ENCODE measurements at places on chromosomes 7 and 10. TPM values are rescaled to one million over a fixed set of nuclear protein-coding genes. Genes with fewer than 3 reads are reported as not detected.

- no peak overlapping the region for H3K27ac ChIP-seq
- no peak for DNase-seq
- no peaks in the 10 kb centered on the region for H3K27me3 ChIP-seq
- no peak overlapping the region for H3K4me3 ChIP-seq
Observed at GRCh38 chr10:85612378-85612775, 754.2 kb downstream of the GRID1 start.

GRCh38 chr10:91517394-91517793 lies 107.2 kb downstream of the HECTD2 start:
- H3K4me3 ChIP-seq = no peak overlapping the region

OR9A2 gene
- not detected for polyA plus RNA-seq

- no peak for DNase-seq
- H3K27me3 ChIP-seq = no peaks in the 10 kb centered on the region
- peaks cover 13% of the 10 kb centered on the region for H3K4me1 ChIP-seq
- H3K27ac ChIP-seq = no peak overlapping the region
- H3K4me3 ChIP-seq = no peak overlapping the region
Observed at GRCh38 chr10:77919713-77920108, 6.8 kb downstream of the DLG5 start.

DNA sequence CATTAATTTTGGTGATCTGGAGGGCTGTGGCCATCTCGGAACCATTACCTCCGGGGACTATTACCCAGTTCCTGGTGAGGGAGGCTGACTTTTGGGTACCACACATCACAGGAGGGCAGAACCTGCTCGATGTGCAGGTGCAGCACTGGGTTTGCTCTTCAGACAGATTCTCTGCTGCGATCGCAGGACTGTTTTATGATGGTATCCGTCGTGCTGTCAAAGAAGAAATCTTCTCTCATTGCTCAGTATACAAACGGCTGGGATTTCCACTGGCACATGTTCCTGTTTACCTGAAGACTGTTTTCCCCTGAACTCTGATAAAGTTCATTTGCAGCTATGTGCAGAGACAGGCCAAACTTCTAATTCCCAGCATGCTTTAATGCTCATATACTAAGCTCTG lies 27.2 kb upstream of the SHH start:
- no peaks in the 10 kb centered on the region for H3K36me3 ChIP-seq
- H3K27me3 ChIP-seq = peaks cover 13% of the 10 kb centered on the region
- no peaks in the 10 kb centered on the region for H3K4me1 ChIP-seq
- no peak overlapping the region for H3K4me3 ChIP-seq
- no peak for DNase-seq

FAM25C gene
- polyA plus RNA-seq = not detected

DNA sequence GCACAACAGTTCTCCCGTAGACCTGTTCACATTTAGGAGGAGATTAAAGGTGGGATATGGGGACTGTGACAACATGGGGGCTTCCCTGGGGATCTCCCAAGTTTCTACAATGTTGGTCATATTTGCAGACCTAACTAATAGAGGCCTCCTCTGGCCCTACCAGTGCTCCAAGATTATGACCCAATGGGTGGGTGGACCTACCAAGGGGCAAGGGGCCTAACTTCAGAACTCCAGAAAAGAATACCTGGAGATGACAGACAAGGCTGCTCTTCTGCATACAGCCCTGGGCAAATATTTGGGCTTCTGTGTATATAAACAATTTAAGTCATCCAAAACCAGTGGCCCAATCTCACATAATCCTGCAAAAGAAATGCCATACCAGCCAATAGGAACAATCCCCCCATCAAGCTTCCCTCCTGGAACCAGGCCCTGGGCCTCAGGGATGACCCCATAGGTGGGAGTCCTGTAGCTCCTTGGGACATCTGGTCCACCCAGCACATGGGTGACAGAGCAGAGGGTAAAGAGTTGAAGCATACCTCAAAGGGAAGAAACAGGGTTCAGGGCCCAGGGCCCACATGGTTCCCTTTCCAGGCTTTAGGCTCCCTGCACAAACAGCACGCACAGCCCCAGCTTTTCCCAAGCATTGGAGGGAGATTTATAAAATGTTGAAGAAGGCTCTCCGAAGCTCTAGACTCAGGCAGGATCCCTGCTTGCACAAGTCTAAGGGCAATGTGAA lies 86.1 kb upstream of the CHST15 start:
- no peaks in the 10 kb centered on the region for H3K27me3 ChIP-seq
- no peak for DNase-seq
- H3K4me3 ChIP-seq = no peak overlapping the region
- peaks cover 6% of the 10 kb centered on the region for H3K4me1 ChIP-seq

- peaks cover 4% of the 10 kb centered on the region for H3K4me1 ChIP-seq
- H3K4me3 ChIP-seq = no peak overlapping the region
- H3K36me3 ChIP-seq = no peaks in the 10 kb centered on the region
- no peak overlapping the region for H3K27ac ChIP-seq
- no peaks in the 10 kb centered on the region for H3K27me3 ChIP-seq
Observed at GRCh38 chr10:77842652-77843212, 83.8 kb downstream of the DLG5 start.

DNA sequence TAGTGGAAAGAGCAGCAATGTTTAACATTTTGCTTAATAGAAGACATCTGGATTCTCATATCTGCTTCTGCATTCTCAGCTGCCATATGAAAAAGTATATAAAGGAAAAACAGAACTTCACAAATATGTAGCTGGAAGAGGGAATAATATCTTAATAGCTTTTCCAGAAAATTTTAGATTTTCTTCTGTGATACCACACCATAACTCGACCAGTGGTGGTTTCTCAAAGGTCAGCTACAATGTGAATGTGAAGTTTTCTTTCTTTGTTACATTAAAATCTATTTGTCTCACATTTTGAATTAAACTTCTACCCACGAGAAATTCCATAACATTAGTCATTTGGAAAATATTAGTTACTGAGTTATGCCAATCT lies 339.8 kb downstream of the PARD3 start:
- no peaks in the 10 kb centered on the region for H3K36me3 ChIP-seq
- H3K4me3 ChIP-seq = no peak overlapping the region
- no peak overlapping the region for H3K27ac ChIP-seq
- H3K27me3 ChIP-seq = no peaks in the 10 kb centered on the region

- no peaks in the 10 kb centered on the region for H3K27me3 ChIP-seq
- no peaks in the 10 kb centered on the region for H3K36me3 ChIP-seq
- peaks cover 90% of the 10 kb centered on the region for H3K4me1 ChIP-seq
- no peak overlapping the region for H3K27ac ChIP-seq
- DNase-seq = no peak
Observed at GRCh38 chr10:14560791-14561765, 213.6 kb downstream of the FAM107B start.

TAC1 gene
- polyA plus RNA-seq = 0.06 TPM

PAPOLB gene
- polyA plus RNA-seq = 0.01 TPM

DNA sequence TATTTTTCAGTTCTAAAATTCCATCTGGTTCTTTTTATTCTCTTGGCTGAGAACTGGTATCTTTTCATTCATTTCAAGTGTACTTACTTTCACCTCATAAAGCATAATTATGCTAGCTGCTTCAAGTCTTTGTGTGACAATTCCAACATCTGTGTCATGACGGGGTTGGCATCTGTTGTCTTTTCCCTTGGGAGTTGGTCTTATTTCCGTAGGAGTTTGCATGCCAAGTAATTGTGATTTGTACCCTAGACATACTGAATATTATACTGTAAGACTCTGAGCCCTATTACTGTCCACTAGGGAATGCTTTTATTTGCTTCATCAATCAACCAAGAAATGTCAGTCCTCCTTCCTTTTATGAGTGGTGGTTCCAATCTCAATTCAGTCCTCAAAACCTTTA lies 24.6 kb upstream of the HUS1 start:
- no peak overlapping the region for H3K4me3 ChIP-seq
- H3K27me3 ChIP-seq = no peaks in the 10 kb centered on the region
- H3K4me1 ChIP-seq = no peaks in the 10 kb centered on the region
- no peaks in the 10 kb centered on the region for H3K36me3 ChIP-seq
- H3K27ac ChIP-seq = no peak overlapping the region

PAOX gene
- 3.8 TPM for polyA plus RNA-seq

GRCh38 chr10:97795886-97796285 lies 24.1 kb upstream of the SFRP5 start:
- H3K36me3 ChIP-seq = no peaks in the 10 kb centered on the region
- no peaks in the 10 kb centered on the region for H3K4me1 ChIP-seq
- H3K4me3 ChIP-seq = no peak overlapping the region
- H3K27me3 ChIP-seq = peaks cover 31% of the 10 kb centered on the region
- no peak for DNase-seq
- peak overlapping the region; percentile 10 for H3K27ac ChIP-seq

- DNase-seq = no peak
- no peak overlapping the region for H3K27ac ChIP-seq
- peaks cover 4% of the 10 kb centered on the region for H3K27me3 ChIP-seq
- H3K4me1 ChIP-seq = no peaks in the 10 kb centered on the region
Observed at GRCh38 chr7:3011211-3011852, 32.3 kb downstream of the CARD11 start.

DNA sequence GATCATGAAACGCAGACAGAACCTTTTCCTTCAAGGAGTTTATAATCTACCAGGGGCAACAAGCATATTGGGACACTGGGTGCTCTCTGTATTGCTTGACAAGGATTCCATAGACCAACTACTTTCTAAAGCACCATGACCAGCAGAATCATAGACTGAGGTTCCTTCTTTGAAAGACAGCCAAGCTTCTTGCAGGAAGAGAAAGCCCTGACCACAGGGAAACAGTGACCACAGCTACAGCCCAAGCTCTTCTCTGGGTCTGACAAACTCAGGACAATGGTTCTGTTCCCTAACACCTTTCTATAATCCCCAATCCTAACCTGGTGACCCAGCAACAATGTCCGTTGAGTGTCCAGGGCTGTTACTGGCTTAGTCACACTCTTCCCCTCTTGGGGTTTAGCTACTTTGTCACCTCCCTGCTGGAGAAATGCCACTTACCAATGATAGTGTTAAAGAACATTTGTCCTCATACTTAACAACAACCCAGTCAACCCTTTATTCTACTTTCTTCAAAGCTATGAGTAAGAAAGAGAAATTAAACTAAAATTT lies 155.7 kb downstream of the JAZF1 start:
- H3K27ac ChIP-seq = no peak overlapping the region
- no peak overlapping the region for H3K4me3 ChIP-seq
- H3K36me3 ChIP-seq = no peaks in the 10 kb centered on the region
- DNase-seq = no peak

- no peaks in the 10 kb centered on the region for H3K4me1 ChIP-seq
- H3K27me3 ChIP-seq = peaks cover 9% of the 10 kb centered on the region
- no peaks in the 10 kb centered on the region for H3K36me3 ChIP-seq
- no peak for DNase-seq
- no peak overlapping the region for H3K4me3 ChIP-seq
Observed at GRCh38 chr7:157926107-157926506, 589.3 kb downstream of the DNAJB6 start.

GRCh38 chr10:29512425-29512974 lies 122.3 kb downstream of the SVIL start:
- no peaks in the 10 kb centered on the region for H3K27me3 ChIP-seq
- H3K27ac ChIP-seq = peak overlapping the region; percentile 65
- H3K4me3 ChIP-seq = no peak overlapping the region
- peaks cover 47% of the 10 kb centered on the region for H3K4me1 ChIP-seq

DNA sequence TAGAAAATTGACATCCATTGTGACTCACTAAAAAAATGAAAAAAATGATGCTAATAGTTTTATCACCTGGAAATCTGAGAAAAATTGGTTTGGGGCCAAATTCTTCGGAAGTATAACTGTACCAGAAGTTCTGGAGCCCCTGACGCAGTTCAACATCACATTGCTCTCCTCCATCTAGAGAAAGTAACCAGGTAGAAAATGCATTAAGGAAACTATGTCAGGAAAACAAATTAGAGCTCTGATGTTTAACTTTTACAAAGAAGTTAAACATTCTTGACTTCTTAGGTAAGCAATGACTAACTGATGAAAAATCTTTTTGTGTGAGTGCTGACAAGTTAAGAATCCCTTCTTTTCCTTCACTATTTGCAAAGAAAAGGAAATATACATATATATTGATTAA lies 61.1 kb upstream of the TMEM196 start:
- DNase-seq = no peak
- H3K4me1 ChIP-seq = no peaks in the 10 kb centered on the region
- H3K4me3 ChIP-seq = no peak overlapping the region

NPC1L1 gene
- 0.15 TPM for polyA plus RNA-seq

- H3K4me3 ChIP-seq = no peak overlapping the region
- peak overlapping the region; percentile 98 for H3K27ac ChIP-seq
- H3K4me1 ChIP-seq = peaks cover 46% of the 10 kb centered on the region
Observed at GRCh38 chr7:101087334-101088068, 2.2 kb downstream of the TRIM56 start.

HOXA9 gene
- polyA plus RNA-seq = not detected

DNA sequence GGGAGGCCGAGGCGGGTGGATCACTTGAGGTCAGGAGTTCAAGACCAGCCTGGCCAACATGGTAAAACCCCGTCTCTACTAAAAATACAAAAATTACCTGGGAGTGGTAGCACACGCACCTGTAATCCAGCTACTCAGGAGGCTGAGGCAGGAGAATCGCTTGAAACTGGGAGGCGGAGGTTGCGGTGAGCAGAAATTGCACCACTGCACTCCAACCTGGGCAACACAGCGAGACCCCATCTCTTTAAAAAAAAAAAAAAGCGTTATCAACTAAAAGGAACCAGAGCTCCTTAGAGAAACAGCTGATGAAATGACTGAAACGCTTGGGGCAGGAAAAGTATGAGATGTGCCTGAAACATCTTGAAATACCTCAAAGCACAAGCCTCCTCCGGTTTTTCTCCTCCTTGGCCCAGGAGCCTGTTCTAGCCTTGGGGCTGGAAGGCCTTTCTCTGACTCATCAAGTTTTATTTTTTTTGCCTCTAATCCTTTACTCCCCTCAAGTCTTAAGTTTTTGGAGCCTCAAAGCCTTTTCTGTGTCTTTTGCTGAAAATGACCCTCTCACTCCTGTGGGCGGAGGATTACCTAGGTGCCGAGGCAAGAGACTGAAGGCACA lies 2.6 kb upstream of the METTL27 start:
- H3K36me3 ChIP-seq = no peaks in the 10 kb centered on the region
- H3K4me3 ChIP-seq = no peak overlapping the region
- DNase-seq = no peak
- no peaks in the 10 kb centered on the region for H3K27me3 ChIP-seq

DNA sequence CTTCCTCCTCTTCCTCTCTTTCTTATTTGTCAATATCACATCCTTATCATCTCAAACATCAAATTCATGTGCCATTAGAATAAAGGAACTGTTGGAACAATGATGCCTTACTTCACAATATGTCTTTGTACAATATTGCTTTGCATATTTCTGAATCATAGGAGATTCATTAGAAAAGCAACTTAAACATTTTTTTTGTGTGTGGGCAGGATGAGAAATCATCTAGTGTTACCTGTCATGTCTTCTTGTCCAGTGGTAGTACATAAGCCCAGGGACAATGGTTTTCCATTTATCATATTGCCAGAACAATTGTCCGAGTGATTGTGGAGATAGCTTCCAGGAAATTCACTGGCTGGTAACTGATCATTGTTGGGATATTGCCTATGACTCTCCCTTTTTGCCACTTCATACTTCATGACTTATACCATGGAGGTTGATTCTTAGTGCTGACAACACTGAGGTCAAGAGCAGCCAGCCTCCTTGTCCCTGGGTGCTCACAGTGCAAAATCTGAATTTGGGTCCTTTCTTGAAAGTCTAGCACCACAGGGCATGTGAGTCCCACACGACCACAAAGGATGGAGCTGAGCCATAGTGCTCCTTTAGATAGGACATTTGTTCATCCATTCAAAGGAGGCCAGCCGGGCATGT lies 215.0 kb downstream of the MDFIC start:
- no peak for DNase-seq
- H3K27me3 ChIP-seq = no peaks in the 10 kb centered on the region
- H3K4me3 ChIP-seq = no peak overlapping the region
- no peaks in the 10 kb centered on the region for H3K36me3 ChIP-seq

- H3K27ac ChIP-seq = no peak overlapping the region
- DNase-seq = no peak
- no peaks in the 10 kb centered on the region for H3K27me3 ChIP-seq
- H3K36me3 ChIP-seq = no peaks in the 10 kb centered on the region
- H3K4me3 ChIP-seq = peak overlapping the region; percentile 40
- H3K4me1 ChIP-seq = peaks cover 37% of the 10 kb centered on the region
Observed at GRCh38 chr10:14008740-14009080, 322.0 kb downstream of the FRMD4A start.

Measured in heart right ventricle (tissue), 16 donors.